Endodermal cell (in vitro differentiated cells): ENCODE measurements at places on chromosomes 6 and 20. TPM values are rescaled to one million over a fixed set of nuclear protein-coding genes. Genes with fewer than 3 reads are reported as not detected.

SLC22A2 gene
- 0.88 to 1.1 TPM (median 1.00 TPM) in 3 replicates for total RNA-seq

CDKN1A gene
- total RNA-seq = 1.9 to 8.6 TPM (median 2.3 TPM) in 3 replicates

- DNase-seq = no peak
Observed at GRCh38 chr20:50111120-50111828, 1.7 kb downstream of the UBE2V1 start.

C4A gene
- total RNA-seq = 3.2 and 6.2 TPM in 2 replicates

CDH26 gene
- total RNA-seq = 0.61 to 1.1 TPM (median 0.97 TPM) in 3 replicates

GRCh38 chr6:73733791-73734190, 37.8 kb downstream of the CD109 start:
- no peak for DNase-seq

DNA sequence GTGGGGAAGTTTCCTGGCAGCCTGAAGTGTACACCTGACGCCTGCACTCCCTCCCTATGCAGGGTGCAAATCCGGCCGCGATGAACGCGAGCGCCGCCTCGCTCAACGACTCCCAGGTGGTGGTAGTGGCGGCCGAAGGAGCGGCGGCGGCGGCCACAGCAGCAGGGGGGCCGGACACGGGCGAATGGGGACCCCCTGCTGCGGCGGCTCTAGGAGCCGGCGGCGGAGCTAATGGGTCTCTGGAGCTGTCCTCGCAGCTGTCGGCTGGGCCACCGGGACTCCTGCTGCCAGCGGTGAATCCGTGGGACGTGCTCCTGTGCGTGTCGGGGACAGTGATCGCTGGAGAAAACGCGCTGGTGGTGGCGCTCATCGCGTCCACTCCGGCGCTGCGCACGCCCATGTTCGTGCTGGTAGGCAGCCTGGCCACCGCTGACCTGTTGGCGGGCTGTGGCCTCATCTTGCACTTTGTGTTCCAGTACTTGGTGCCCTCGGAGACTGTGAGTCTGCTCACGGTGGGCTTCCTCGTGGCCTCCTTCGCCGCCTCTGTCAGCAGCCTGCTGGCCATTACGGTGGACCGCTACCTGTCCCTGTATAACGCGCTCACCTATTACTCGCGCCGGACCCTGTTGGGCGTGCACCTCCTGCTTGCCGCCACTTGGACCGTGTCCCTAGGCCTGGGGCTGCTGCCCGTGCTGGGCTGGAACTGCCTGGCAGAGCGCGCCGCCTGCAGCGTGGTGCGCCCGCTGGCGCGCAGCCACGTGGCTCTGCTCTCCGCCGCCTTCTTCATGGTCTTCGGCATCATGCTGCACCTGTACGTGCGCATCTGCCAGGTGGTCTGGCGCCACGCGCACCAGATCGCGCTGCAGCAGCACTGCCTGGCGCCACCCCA, 1.2 kb downstream of the GPR6 start:
- DNase-seq = peak; percentile 74

DNA sequence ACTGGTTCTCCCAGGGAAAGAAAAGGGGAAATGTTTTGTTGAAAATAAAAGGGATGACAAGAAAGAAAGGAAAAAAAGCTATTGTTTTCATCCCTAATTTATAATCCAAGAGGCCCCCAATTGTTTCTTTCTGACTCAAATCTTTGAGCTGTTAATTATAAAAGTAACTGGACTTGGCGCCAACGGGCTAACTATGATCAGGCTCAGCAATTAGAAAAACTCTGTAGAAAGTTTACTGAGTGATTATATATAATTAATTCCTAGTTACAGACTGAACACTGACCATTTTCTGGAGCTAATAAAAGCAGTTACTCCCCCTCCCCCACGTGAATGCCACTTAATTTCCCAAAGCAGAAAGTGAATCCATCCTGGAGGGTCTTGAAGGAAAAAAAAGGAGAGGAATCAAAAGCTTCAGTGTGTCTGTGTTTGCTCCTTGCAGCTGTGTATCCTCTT, 3.2 kb downstream of the ZMYND8 start:
- DNase-seq = no peak

CRISP2 gene
- 0.34 TPM in 1 of 2 replicates, not detected in the other for total RNA-seq

- DNase-seq = peak; percentile 100
Observed at GRCh38 chr20:46021361-46022359, 7.4 kb upstream of the SLC12A5 start.
